ENCODE measurements at places on chromosomes 7 and 10.

DNA sequence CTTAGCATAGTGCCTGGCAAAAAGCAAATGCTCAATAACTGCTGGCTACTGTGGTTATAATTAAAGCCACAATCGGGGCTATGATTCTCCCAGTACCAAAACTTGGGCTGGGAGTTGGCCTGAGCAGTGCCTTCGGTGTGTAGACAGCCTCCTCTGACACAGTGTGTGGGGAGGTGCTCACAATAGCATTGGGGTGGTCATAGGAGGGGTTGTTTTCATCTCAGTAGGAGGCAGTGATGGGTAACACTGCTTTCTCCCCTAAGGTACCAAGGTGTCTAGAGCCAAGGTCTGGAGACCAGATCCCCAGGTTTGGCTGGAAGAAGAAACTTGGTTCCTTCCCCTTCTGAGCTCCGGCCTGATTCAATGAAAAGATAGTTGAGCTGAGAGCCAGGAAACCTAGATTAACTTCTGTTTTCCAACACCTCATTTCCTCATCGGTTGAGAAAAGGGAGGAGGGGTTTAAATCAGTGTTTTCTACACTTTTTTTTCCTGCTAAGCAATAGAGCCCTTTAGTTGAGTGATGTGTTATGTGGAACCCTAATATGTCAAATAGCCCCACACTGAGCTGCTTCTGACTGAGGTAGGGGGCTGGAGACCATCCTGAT lies 68.2 kb downstream of the LRMDA start:
- no peak for DNase-seq

DNA sequence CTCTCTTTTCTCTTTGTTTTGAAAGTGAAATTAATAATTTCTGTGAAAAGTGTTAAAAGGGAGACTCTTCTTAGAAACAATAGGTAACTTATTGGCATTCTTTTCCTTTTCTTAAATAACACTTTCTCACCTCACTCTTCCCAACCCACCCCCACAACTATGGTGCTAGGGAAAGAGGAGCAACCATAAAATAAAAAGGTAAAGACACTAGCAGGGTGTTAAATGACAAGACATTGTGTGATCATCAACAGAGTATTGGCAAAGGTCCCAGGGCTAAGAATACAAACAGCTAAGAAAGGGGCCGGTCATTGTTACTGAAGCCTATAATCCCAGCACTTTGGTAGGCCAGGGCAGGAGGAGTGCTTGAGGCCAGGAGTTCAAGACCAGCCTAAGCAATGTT lies 183.7 kb downstream of the NEBL start:
- no peak for DNase-seq

DNA sequence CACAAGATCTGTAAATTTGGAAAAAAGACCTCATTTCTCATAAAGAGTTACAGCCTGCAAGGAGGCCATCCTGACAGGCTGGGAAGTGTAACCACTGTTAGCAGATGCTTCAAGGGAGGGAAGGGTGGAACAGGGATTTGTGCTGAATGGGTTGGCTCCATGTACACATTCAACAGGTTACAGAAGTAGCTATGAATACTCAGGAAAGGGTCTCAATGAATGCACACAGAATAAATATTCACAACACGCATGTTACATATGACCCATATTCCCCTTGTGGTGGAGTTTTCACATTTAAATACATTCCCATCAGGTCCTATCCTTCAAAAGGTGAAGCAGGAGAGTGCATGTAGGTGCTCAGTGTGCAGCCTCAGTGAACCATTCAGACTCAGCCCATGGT lies 316.4 kb upstream of the COBL start:
- DNase-seq: no peak

DNA sequence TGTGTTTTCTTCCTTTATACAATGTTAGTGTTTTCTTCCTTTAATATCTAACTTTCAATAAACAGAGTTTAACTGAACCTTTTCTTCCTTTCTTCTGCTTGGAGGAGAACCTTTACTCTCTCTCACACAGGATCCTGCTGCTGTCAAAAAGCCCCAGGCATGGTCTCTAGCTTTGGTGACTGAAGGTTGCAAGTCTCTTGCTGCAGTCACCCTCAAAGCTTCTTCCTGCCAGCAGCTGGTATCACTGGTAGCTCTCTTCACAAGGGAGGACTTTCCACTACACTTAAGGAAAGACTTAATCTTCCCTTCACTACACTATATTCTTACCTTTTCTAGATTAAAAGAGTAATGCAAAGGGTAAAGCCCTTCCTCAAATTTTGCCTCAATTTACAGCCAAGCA lies 153.4 kb downstream of the SGMS1 start:
- DNase-seq: no peak

DNA sequence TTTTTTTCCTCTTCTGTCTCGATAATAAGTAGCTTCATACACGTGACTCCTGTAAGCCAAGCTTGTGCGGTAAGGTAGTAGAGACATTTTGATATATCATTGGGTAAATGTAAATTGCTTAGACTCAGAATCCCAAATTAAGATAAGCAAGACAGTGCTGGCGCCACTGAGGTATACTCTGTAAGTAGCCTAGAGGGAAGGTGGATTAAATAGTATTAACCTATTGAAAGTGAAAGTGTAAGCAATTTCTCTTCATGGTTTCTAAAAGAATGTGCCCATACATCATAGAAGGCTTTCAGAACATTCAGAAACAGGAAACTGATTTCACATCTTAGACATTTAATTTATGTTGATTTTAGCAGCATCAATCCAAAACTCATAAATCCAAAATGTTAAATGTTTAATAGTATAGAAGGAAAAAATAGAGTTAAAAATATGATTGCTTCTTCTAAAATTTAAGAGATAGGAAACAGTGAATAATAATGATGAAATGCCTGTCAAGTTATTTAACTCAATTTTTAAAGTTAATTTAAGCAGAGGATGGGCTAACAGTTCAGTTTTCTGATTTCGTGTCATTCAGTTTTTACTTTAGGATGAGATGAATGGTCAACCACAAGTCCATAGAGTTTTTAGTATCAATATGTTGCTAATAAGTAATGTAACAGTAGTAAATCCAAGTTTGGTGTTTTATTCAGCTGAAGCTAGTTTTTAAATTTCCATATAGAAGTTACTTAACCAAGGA lies 36.8 kb downstream of the LRRC72 start:
- DNase-seq: no peak

GRCh38 chr7:66790196-66790595 lies 49.7 kb downstream of the RABGEF1 start:
- no peak for DNase-seq
